ENCODE measurements at places on chromosomes 7 and 10.

GRCh38 chr10:18767981-18768380 lies 108.8 kb downstream of the ARL5B start:
- DNase-seq: no peak

- DNase-seq: no peak
Observed at GRCh38 chr7:28643188-28643569, 230.9 kb downstream of the CREB5 start.

GRCh38 chr10:42888504-42889095 lies 106.0 kb downstream of the BMS1 start:
- peak; percentile 12 for DNase-seq

DNA sequence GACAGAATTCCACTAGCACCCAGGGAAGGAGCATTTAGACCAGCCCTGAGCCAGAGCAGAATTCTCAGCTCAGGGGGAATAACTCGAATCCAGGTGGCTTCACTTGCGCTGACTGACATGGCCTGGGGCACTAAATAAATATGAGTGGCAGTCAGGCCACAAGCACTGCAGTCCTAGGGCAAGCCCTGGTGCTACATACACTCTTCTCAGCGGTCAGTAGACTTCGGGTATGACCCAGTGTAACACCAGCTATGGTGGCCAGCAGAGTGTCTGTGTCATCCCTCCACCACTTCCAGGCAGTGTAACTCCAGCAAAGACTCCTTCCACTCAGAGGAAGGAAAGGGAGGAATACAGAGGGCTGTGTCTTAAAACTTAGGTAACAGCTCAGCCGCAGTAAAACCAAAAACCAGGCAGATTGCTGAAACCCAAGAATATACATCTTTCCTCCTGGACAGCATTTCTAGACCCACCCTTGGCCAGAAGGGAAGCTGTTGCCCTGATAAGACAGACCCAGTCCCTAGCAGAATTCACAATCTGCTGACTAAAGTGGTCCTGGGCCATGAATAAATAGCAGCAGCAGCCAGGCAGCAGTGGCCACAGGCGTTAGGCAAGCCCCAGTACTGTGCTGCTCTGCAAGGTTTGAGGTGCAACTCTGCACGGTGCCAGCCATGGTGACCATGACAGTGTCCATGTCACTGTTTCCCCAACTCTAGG lies 77.0 kb downstream of the SNX13 start:
- DNase-seq: no peak

- no peak for DNase-seq
Observed at GRCh38 chr10:76974017-76974691, 663.5 kb downstream of the KCNMA1 start.

- DNase-seq: no peak
Observed at GRCh38 chr10:95288303-95288702, 2.5 kb downstream of the PDLIM1 start.

DNA sequence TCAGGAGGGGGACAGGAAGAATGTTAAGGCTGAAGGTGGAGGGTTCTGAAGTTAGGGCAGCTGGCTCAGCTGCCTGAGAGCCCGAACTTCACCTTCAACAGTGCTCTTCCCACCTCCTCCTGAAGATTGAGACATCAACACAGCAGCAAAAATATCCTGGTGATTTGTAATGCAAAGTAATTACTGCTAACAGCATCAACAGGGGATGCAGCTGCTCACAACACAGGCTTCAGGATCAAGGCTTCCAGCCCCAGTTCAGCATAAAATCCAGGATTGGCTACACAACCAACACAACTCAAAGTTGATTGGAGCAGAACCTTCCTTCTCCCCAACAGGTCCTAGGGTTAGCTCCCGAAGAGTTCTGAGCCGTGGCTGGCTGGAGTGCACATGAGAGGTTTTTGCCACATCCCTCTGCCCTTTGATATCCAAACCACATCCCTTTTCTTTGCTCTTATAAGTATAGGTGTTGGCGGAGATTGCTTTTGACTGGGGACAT lies 242.4 kb downstream of the KIAA1217 start:
- DNase-seq: no peak

DNA sequence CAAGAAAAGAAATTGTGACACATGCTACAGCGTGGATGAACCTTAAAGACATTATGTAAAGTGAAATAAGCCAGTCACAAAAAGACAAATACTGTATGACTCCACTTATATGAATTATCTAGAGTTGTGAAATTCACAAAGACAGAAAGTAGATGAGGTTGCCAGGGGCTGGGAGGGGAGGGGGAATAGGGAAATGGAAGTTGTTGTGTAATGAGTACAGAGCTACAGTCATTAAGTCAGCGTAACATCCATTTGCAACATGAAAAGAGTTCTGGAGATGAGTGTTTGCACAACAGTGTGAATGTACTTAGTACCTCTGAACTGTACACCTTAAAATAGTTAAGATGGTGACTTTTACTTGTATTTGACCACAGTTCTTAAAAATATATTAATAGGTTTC lies 112.1 kb upstream of the CDK1 start:
- DNase-seq: no peak

DNA sequence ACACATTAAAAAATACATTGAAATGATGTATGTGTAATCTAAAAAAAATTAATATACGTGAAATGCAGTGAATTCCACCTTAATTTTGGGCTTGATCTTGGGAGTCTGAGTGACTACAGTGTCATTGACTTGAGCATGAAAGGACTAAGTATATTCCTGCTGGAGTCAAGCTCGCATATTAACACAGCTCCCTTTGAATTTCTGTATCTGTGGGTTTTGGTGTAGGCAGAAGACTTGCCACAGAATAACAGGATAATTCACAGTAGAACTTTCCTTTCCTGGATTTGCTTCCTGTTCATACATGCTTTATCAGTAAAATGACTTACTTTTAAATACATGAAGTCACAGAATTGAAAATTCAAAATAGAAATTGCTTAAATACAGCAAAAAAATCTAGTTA lies 55.3 kb downstream of the PPP1R9A start:
- DNase-seq: no peak

- no peak for DNase-seq
Observed at GRCh38 chr7:67729771-67730170, 733.1 kb downstream of the TYW1 start.
